SHP77 treated with DMSO at 0.1 percent for 48 hours (cell line): ENCODE measurements at places on chromosomes 2 and 18.

- no peak for DNase-seq
Observed at GRCh38 chr2:20145497-20146193, 79.3 kb downstream of the SDC1 start.

DNA sequence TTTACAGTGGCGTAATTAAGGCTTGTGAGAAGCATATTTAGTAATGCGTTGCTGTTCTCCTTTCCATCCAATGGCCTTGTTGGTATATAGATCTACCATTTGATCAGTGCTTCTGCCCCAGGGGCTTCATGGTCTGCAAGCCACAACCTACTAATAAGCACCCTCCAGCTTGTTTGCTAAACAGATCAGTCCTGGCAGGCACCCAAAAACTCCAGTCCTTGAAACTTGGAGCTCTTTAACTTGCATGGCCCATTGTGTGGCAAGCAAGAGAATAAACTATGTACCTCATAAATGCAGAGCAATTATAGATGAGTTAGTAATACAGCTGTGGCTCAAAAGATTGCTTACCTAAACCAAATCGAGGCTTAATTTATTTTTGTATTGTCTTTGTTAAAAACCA is 158.5 kb downstream of the FTCDNL1 start:
- DNase-seq: peak; percentile 37

DNA sequence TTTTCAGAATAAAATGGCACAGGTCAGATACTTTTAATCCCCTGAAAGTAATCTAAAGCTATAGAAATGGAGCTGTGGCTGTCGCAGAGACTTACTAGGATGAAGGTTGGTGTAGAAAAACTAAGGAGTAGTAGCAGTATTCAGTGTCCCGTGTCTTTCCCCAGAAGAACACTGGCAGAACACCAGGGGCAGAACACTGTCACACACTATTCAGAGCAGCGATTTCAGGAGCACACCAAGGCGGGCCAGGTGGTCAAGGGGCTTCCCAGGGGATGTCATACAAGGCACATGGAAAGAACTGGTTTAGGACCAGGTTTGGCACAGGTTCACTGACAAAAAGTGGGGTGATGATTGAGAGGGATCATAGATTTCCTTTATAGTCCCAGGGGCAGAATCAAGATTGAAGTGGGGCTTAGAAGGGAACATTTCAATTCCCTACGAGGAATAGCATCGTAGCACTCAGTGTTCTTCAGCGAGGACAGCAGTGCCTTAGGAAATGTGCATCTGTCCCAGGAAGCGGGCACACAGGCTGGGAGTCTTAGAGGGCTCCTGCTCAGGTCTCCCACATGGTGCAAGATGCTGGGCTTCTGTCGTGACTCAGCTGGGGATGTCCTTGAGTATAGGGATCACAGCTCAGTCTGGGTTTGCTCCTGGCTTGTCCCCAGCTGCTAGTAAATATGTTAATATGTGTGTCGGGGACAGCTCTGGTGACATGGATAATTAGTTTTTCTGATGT is 22.6 kb downstream of the BCL2L11 start:
- DNase-seq: no peak

GRCh38 chr2:61759718-61760117 is 94.1 kb downstream of the FAM161A start:
- DNase-seq: no peak

DNA sequence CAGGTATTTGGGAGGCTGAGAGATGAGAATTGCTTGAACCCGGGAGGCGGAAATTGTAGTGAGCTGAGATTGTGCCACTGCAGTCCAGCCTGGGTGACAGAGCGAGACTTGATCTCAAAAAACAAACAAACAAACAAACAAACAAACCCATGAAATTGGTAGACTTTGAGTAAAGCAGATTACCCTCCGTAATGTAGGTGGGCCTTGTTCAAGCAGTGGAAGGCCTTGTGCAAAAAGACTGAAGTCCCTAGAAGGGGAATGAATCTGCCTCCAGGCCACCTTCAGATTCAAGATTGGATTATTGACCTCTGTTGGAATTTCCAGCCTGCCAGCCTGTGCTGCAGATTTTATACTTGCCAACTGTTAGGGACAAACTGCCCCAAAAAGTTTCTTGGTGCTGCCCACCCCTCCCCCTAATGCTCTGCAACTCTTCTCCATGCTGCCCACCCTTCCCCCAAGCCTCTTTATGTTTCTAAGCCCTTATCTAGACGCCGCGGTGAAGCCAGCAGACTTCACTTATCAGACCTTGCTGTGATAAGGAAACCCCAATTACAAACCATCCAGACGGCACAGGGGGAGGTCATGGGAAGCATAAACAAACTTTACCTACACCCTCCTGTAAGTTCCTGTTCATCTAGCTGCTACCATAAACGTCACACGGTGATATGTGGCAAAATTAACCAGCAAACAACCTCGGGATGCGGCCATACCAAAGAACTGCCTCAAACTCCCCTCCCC is 17.0 kb downstream of the CYP27A1 start:
- DNase-seq: no peak

- no peak for DNase-seq
Observed at GRCh38 chr2:27852691-27853090, 37.5 kb downstream of the RBKS start.

GRCh38 chr2:71706836-71707235 is 253.5 kb downstream of the DYSF start:
- DNase-seq: no peak

GRCh38 chr2:30223413-30223874 is 7.9 kb upstream of the LBH start:
- no peak for DNase-seq

- DNase-seq: no peak
Observed at GRCh38 chr2:207935121-207935990, 90.0 kb downstream of the PLEKHM3 start.

GRCh38 chr2:129129087-129129486 is 810.4 kb upstream of the HS6ST1 start:
- no peak for DNase-seq

GRCh38 chr2:241356871-241357260 is 781 bp downstream of the FARP2 start:
- DNase-seq: no peak

DNA sequence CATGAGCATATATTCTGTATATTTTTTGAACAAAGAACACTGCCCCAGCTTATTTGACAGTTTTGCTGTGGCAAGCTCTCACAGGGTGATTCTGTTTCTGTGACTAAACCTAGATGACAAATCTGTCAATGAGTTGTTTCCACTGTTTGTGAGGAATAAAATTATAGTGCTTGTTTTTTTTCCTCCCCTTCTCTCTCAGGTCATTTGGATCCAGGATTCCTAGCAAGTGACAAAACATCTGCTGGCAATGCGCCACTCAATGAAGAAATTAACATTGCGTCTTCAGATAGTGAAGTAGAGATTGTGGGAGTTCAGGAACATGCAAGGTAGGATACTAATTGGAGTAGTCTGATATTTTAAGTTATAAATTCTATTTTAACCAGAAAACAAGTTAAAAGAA is 149.3 kb downstream of the HAUS1 start:
- DNase-seq: no peak

- no peak for DNase-seq
Observed at GRCh38 chr18:12397793-12398192, 9.9 kb upstream of the PRELID3A start.

DNA sequence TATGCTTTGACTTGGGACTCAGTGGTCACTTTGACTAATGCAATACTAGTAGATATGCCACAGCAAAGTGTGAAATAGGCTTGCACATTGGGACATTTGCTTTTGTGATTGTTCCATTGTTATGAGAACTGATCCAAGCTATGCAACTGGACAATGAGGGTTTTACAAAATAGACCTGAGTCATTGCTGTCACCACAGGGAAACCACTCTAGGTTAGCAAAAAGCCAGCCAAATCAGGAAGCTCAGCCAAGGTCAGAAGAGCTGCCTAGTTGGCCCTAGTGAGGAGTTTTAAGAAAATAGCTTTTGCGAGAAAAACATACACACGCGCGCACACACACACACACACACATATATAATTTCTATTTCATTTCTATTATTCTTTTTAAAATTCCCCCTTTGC is 452.4 kb upstream of the CDH7 start:
- no peak for DNase-seq

- DNase-seq: no peak
Observed at GRCh38 chr2:220191031-220191430, 563.6 kb downstream of the SLC4A3 start.

DNA sequence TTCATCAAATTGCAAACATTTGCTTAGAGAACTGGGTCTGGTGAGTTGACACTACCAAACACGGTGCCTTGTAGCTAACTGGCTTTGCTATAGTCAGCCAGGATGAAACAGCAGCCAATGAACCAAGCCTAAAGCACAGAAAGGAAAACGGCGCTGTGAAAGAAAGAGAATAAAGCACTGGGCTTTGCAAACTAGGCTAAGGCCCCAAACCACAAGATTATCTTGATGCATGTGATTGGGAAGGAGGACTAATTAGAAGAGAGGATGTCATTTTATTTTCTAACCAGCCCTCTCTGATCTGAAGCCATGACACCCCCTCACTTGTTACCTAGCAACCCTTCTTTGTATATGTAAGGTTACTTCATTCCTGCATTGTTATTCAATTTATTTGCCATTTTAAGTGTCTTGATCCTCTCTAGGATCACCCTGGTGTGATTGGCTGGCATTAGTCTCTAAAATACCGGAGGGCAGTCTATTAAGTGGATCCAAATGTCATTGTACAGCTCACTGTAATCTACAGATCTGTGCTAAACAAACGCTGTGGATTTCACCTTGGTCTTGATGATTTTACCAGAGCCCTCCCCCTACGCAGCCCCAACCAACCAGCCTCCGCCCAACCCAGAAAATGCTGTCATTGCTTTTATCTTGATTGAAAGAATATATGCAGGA is 395.4 kb upstream of the ACVR2A start:
- no peak for DNase-seq

DNA sequence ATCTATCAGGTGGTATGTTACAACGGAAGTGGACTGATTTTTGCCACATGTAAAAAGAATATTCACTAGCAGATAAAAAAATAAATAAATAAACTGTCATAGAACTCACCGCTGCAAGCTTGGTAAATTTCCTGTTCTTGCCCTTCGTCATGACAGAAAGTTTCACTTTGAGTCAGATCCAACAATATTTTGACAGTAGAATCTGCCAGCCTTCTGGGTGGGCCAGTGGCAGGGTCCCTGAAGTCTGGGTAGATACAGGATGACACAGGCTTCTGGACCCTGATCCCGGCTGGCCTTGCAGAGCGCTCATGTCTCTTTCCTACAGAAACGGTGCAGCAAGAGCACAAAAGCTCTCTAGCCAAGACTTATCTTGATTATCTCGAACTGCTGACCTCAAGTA is 97.8 kb upstream of the PMAIP1 start:
- DNase-seq: no peak

- DNase-seq: no peak
Observed at GRCh38 chr2:29715655-29716054, 205.7 kb downstream of the ALK start.

DNA sequence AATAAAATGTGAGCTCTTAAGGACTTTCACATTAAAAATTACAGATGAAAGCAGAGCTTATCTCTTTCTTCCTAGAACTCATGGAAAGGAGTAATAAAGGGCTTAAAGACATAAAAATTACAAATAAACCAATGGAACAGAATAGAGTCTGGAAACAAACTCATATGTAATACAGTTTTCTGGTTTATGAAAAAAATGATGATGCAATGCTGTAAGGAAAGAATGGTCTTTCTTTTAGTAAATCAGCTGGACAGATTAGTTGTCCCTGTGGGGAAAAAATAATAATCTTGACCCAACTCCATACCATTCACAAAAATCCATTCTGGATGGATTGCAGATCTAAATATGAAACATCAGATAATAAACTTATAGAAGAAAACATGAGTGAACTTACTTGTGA is 54.2 kb downstream of the TMEM185B start:
- no peak for DNase-seq

- no peak for DNase-seq
Observed at GRCh38 chr18:50879302-50880118, 592 bp downstream of the ME2 start.

GRCh38 chr2:126244937-126245336 is 411.0 kb upstream of the GYPC start:
- DNase-seq: peak; percentile 61

DNA sequence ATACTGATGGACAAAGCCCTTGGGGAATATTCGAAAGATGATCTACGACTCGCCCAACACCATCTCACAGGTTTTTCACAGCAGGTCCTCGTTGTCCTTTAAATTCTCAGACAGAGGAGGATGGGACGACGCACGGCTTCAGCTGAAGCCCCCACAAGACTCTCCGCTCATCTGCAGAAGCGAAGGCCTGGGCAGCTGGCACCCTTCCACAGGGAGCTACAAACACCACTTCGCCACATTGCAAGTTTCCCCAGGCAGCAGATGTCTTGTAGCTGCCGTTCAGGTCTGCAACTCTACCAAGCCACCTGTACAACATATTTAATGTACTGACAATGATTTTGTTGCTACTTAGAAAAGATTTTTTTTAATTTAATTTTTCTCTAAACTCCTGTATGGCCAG is 642.9 kb downstream of the ZEB2 start:
- DNase-seq: no peak

DNA sequence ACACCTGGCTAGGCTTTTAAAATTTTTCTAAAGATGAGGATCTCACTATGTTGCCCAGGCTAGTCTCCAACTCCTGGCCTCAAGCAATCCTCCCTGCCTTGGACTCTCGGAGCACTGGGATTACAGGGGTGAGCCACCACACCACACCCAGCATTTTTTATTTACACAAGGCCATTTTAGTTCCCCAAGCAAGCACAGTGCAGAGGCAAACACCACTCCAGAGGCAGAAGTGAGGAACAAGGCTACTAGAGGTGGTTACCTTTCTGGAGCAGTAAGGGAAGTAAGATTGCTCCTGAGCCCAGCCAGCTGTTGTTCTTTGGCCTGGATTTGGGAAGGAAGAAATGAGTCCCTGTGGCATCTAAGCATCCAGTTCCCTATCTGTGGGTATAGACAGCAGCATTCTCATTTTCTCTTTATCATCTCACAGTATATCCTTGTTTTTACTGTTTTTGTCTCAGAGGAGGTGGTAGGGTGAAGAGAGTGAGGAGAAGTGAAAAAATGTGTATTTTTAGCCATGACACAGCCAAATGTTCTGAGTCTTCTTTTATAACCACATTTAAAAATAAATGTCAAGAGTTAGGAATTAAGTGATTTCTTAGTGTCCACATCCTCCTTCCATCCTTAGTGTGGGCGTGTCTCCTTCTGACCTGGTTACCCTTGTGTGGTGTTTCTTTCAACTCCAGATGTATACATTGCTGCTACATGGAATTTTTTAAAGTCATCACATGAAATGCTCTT is 10.5 kb upstream of the TTC39C start:
- DNase-seq: no peak

GRCh38 chr2:21443494-21444105 is 319.8 kb downstream of the TDRD15 start:
- DNase-seq: no peak

- no peak for DNase-seq
Observed at GRCh38 chr2:215364157-215365155, 52.6 kb downstream of the ATIC start.
